ENCODE measurements at places on chromosomes 12 and 14.

- DNase-seq = no peak
Observed at GRCh38 chr12:49131894-49132461, 783 bp upstream of the TUBA1B start.

- DNase-seq = no peak
Observed at GRCh38 chr14:103125098-103126070, 2.1 kb downstream of the TNFAIP2 start.

DNA sequence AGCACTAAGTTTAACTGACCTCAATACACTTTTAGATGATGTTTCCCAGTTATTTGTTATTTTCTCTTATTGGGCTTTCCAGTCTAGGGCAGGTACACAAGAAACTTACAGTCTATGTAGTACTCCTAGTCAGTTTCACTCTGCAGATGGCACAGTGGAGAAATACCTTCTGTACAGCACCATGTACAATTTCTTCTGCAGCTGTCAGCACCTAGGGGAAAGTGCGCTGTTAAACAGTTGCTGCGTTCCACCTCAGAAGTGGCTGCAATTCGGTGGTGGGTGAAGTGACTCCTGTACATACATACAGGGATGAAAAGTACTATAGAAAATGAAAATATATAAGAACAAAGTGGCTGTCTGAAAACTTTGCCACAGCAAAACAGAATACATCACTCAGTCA, 48.3 kb downstream of the NOVA1 start:
- DNase-seq = no peak

DNA sequence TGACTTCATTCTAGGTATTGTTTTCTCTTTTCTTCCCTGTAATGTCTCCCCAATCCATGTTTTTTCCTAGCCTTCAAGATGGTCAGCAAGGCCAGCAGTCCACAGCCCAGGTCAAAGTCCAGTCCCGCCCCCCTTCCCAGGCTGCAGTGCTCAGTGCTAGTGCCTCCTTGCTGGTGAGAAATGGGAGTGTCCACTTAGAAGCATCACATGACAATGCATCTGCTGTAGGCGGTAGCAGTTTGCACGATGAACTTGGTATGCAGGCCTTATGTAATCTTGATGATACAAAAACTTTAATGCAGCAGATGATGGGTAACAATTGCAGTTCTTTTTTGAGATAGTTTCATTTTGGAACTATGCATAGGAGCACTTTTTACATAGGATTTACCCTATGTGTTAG, 88.4 kb downstream of the PCNX1 start:
- no peak for DNase-seq

DNA sequence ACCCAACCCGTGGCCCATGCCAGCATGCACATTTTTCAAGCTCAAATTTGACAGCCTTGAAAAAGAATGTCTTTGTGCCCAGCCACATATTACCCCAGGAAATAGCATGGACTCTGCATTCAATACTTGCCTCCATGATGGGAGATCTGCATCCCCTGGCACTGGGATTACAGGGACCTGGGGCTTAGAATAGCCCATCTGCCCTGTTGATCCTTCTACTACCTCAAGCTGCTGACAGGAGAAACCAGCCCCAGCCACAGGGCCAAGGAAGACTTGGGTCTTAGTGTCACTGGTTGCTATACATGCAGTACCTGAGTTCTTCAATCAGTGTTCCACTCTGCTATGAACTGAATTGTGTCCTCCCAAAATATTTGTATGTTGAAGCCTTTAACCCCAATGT, 85.3 kb downstream of the LRRC74A start:
- DNase-seq = no peak

DNA sequence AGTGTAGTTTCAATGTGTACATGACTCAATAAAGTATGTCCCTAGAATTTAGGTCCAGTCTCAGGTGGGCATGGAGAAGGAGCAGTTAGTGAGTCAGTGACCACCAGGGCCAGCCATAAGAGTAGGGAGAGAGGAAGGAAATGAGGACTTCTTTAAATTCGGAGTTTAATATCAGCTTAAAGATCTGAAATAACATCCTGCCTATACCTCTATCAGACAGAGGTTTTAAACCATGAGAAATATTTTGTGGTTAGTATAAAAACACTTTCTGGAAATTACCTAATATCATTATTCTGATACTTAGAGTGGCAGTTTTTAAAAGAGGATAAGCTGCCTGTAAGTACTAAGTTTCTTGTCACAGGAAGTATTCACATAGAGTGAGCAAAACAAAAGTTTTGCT, 61.7 kb upstream of the ST8SIA1 start:
- peak; percentile 62 for DNase-seq

- DNase-seq = no peak
Observed at GRCh38 chr12:76669981-76670380, 93.9 kb upstream of the ZDHHC17 start.

GRCh38 chr12:53777936-53778644, 26.3 kb upstream of the CISTR start:
- DNase-seq = no peak

DNA sequence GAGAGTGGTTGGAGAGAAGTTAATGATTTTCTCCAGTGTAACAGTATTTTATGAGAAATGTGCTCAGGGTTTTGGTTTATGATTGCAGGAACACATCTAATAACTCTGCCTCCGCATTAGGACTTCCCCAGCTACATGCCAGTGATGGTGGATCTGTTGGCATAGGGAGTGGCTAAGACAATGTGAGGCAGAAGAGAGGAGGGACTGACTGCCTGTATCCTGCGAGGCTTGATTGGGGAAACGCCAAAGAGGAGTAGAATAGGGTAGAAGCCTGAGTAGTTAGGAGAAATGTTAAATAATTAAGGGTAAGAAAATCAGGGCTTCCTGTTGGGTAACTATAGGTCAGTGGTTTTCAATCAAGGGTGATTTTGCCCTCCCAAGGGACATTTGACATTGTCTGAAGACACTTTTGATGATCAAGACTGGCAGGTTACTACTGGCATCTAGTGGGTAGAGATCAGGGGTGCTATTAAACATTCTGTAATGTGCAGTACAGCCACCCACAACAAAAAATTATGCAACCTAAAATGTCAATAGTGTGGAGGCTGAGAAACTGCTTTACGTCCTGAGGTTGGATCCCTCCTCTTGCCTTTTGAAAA, 12.8 kb downstream of the TDG start:
- DNase-seq = no peak

DNA sequence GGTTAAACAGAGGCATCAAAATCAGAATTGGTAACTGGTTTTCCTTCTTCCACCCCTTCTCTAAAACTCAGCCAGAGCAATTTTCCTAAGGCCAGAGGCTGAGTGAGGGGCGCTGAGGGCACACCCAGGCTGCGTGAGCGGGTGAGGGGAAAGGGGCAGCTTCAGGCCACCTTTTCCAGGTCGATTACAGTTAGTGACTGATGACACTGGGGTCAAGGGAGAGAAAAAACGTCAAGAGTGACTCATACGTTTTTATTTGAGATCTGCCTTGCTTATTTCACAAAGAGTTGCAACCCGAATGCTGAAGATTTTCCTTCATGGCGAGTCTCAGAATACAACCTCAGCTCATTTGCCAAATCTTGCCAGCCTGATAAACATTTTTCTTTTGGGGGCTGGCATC, 46.7 kb upstream of the EVL start:
- no peak for DNase-seq

DNA sequence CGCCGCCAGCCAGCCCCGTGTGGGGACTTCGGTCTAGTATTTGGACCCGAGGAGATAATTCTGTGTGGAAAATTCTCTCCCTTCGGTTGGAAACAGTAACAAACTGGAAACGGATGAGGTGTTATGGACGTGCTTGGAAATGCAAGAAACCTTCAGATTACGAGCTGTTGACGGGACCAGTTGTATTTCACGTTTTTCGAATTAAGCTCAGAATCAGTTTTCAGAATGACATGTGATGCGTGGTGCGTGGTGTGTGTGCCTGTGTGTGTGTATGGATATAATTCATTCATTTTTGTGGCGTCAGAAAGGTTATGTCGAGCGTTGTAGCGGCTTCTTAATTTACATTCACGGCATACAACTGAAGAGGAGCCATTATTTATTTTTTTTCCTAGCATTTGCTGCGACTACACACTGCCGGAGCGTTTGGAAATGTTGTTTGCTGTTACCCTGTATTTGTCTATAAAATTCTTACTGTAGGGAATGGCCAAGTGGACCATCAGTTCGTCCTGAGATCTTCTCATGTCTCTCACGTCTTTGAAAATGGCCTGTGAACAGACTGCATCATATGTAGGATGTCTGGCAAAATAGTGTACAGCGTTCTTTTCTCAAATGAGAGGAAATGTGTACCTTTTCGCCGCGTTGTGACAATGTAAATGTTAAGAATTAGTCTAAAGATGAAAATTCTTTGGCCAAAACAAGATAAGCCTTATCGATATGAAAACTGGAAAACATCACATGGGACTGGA, 1.3 kb downstream of the TRAF3 start:
- peak; percentile 28 for DNase-seq

- no peak for DNase-seq
Observed at GRCh38 chr12:53975064-53975471, 314 bp upstream of the HOTAIR start.

DNA sequence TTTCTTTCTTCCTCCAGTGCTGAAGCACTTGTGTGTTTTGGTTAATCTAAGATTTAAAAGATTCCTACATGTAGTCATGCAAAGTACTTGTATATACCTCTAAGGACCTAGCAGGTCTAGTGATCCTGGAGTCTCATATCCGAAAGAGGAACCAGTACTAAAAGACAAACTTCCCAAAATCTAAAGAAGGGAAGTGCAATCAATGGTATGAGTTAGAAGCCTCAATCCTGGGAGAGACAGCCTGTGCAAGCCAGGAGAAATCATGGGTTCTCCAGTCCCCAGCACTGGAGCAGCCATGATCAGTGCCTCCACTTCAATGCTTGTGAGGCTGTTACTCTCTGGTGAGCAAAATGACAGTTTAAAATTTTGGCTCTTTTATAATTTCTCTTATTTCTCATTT, 277.4 kb downstream of the DAD1 start:
- DNase-seq = no peak

DNA sequence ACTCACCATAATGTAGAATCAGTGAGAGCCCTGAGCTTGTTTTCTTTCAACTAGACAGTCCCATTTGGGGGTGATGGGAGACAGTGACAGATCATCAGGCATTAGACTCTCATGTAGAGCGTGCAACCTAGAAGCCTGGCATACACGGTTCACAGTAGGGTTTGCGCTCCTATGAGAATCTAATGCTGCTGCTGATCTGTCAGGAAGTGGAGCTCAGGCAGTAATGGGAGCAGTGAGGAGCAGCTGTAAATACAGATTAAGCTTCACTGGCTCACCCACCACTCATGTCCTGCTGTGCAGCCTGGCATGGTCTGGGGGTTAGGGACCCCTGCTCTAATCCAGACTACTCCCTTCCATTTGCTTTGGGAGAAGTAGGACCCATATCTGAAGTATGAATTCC, 55.6 kb downstream of the FNTB start:
- no peak for DNase-seq
